Stimulated activated CD8-positive, alpha-beta memory T cell treated with anti-CD3 and anti-CD28 coated beads, Interleukin-4, amount 100 ng/mL, for 4 hours (primary cell): ENCODE measurements at places on chromosomes 2 and 18.

GRCh38 chr2:149167001-149167780, 128.7 kb downstream of the LYPD6B start:
- DNase-seq = peak; percentile 3

- no peak for DNase-seq
Measured at GRCh38 chr2:239895116-239895515, 130.0 kb downstream of the NDUFA10 start.

DNA sequence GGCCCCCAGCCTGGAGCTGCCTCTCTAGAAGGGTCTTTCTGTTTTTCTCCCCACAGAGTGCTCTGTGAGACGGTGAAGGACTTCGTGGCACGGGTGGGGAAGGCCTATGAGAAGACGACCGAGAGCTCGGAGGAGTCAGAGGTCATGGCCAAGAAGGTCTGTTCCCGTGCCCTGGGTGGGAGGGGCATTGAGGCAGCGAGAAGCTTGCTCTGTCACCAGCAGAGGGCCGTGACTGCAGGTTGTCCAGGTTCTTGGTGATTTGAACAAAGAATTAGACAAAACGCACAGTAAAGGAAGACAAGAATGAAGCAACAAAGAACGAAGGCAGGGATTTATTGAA, 93.9 kb downstream of the DGKD start:
- DNase-seq = no peak

DNA sequence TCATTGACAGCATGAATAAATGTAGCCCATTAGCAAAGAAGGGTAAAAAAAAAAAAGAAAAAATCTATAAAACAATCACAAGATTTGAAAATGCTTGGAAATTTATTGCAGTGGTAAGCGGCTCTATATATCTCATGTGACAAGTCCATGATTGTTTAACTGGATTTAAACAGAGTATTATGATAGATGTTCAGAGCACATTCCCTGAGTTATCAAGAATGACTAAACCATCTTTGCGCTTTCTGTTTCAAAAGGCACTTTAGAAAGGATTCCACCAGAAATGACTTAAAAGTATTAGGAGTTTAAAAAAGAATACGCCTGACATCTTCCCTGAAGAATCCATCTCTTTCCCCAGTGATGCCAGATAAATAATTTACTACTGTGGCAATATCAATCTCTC, 409.5 kb upstream of the UBE2E3 start:
- DNase-seq = no peak

DNA sequence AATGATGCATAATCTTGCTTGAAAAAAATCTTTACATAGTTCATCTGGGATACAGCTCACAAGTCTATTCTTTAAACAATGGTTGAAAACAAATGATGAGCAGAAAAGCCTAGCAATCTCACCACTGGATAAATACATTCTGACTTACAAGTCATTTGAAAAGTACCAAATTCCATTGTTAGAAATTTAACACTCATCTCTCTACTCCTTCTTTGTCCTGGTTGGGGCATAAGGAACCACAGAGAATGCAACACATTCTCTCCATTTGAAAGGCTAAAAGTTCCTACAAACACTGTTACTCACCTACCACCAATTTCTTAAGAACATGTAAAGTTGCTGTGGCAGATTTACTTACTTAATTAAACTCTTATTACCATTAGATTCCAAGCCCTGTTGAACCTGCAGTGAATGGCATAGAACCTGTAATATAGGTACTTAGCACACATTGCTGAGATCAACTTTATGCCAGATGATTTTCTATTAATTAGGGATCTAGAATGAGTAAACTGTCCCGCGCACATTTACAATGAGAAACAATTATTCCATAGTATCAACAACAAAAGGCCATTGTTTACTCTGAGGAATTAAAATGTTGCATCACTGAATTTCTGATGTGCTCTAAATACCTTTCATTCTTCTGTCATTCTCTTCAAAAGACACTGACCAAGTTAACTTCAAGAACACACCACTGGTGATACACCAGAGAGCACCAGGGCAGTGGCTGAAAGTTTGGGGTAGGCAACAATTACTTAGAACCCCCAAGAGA, 69.6 kb downstream of the CABYR start:
- no peak for DNase-seq

- DNase-seq = peak; percentile 15
Measured at GRCh38 chr18:62249478-62250097, 62.5 kb downstream of the RELCH start.

DNA sequence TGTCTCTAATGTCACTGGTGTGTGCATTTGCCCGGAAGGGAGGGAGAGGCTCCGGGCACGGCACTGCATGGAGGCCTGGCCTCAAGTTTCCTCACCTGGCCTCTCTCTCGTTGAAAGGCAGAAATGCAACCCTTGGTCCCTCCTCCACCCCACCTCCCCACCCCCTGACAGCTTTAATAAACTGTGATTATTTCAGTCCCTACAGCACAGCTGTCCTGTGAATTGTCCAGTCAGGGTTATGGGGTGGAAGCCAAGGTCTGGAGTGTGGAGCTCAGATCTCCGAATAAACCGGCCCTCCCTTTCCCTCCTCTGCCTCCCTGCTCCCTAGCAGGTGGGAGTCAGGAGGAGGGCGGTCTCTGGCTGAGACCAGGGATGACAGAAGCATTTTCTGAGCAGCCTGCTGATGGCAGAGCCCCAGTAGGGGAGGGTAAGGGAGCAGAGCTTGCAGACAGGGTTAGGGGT, 199.2 kb upstream of the SMAD2 start:
- no peak for DNase-seq

DNA sequence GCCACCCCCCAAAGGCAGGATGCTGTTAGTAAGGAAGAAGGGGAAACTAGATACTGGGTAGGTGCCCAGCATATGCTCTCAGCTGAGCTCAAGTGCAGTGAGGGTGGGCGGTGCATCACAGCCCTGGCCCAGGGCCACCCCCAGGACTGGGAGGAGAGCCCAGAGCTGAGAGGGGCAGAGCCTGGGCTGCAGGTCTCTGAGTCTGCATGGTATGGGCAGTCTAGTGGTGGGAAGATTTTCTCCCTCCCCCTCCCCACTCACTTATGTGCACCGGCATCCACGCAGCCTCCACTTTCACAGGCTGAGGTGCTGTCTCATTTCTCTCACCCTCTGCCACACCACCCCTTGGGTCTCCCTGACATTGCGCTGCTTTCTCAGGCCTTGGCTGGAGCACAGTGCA, 48.5 kb upstream of the CAB39 start:
- DNase-seq = no peak

GRCh38 chr2:44935729-44936098, 5.8 kb upstream of the SIX3 start:
- DNase-seq = no peak

GRCh38 chr2:205483095-205483494, 199.2 kb upstream of the NRP2 start:
- DNase-seq = no peak
